Dermis blood vessel endothelial cell (primary cell): ENCODE measurements at places on chromosomes 12 and 14.

- no peak for DNase-seq
Observed at GRCh38 chr14:60862283-60862682, 118.6 kb downstream of the TRMT5 start.

DNA sequence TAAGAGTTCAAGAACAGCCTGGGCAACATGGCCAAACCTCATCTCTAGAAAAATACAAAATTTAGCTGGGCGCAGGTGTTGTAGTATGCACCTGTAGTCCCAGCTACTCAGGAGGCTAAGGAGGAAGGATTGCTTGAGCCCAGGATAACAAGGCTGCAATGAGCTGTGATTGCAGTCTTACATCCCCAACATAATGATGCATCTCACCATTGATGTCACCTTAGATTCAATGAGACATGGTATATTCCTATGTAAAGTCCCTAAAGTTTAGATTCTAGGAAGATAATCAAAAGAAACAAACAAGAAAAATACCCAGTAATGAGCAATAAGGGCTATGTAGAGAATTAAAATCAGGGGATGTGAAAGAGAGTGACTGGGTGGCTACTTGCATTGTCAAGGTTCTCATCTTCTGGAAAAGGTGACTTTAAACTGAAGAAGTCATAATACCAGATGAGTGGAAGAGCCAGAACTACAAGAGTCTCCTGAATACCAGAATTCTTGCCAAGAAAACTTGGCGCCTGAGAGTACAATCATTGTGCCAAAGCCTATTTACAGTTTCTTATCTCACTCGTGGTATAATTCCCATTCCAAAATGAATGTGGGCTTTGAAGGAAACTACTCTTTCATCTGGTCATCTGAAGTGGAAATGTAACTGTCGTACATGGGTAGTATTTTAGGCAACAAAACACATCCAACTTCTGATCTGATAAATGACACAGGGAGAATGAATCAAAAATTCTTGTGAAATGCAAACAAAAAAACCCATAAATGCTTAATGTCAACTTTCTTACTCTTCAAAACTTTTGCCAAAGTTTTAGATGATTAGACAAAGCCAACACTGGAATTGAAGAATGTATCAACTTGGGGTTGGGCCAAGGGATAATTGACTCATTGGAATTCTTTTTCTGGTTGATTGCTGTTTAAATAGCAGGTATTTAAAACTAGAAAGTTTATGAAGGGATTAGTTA lies 81.1 kb upstream of the ST8SIA1 start:
- no peak for DNase-seq

- no peak for DNase-seq
Observed at GRCh38 chr14:104254735-104255400, 116.5 kb downstream of the KIF26A start.

DNA sequence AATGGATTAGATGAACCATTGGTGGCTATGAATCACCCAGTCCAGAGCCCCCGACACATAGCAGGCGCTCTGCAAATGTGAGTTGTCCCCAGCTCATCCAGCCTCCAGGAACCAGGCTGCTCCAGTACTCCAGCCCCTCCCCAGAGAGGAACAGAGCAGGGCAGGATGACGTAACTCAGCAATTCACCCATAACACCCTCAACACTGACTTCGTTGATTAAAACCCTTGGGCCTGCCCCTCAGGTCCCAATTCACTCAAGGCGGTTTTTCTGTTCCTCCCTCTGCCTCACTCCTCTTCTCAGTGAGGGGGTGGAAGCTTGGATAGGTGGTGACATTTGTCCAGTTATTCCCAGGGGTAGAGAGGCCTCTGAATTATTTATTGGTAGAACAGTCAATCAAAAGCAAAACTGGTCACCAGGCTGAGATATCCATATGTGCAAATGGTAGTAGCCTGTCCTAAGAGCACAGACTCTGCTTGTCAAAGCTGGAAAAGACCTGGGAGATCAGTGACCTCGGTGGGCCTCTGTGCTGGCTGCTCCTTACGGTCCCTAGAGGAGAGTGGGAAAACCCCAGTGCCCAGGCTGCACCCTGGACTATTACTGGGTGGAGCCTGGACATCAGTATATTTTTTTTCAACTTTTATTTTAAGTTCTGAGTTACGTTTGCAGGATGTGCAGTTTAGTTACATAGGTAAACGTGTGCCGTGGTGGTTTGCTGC lies 97.0 kb downstream of the CMKLR1 start:
- no peak for DNase-seq

DNA sequence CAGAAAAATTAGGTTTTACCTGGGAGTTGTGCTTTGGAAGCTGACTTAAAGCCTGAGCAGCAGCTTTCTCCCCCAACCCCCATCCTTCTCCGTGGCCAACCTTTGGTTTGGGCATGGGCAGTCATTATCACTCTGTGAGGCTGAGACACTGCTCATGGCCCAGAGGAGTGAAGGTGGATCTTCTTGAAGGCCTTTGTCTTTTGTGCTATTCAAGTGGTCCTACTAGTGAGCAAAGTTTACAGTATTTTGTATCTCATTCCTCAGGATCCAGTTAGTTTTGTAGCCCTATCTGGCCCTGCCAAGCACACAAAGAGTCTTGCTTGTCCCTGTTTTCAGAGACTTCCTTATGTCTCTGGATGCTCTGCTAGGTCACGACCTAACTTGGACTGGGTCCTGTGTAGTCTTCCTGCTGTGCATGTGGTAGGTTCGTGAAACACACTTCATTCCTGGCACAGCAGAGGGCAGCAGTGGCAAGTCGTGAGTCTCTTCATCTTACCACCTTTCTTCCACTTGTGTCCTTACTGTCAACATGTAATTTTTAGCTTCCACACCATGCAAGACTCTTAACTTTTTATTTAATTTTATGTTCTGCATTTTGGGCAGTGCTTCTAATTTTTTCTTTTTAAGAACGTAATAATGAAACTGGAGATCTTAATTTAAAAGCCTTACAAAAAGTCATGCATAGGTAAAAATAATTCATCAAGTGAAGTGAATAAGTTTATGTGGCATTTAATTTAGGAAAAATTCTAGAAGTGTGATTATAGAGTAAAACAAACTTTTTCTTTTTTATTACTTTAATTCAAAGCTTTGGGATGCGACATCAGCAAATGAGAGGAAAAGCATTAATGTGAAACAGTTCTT lies 53.7 kb downstream of the APAF1 start:
- DNase-seq = peak; percentile 80

DNA sequence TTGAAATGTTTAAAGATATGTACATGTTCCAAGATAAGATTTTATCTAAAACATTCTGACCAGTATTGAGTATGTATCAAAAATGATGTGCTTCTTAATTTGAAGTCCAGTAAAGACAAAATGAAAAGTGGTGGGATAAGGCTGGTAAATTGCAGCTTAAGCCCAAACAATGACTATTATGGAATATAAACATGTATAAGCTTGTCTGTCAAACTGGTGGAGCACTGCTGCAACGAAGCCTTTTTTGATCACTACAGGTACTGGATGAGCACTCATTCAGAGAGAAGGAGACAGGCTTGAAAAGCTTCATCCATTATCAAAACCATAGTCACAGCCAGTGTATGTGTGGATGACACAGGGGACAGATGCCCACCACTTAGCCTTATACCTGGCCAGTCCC lies 138.4 kb downstream of the ATP23 start:
- no peak for DNase-seq

DNA sequence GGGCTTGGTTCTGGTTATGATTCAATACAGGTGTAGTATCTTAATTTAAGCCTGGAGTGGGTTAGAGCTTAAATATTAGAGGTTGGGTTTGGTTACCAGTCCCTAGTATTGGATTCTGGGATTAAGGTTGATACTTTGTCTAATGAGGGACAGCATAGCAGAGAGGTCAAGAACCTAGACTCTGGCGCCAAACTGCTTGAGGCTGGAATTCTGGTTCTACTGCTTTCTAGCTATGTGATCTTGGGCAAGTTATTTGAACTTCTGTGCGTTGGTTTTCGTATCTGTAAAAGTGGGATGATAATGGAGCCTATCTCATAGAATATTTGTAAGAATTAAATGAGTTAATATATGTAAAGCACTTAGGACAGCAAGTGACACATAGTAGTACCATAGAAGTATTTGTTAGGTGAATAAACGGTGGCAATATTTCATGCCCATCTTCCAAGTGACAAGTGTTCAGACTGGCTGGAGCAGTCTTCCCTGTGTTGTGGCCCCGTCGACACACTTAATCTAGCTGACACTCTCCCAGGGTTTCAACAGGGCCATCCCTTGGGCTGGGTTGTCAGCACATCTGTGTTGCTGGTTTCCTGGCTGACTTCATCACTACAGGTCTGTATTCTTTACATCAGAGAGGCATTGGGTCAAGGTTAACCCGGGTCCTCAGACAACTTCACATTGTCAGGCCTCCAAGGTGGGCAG lies 3.0 kb downstream of the ENDOU start:
- no peak for DNase-seq

GRCh38 chr12:83040991-83041390 lies 354.3 kb downstream of the TMTC2 start:
- no peak for DNase-seq
